Renal cortical epithelial cell (primary cell): ENCODE measurements at places on chromosomes 5 and 9. TPM values are rescaled to one million over a fixed set of nuclear protein-coding genes. Genes with fewer than 3 reads are reported as not detected.

DNA sequence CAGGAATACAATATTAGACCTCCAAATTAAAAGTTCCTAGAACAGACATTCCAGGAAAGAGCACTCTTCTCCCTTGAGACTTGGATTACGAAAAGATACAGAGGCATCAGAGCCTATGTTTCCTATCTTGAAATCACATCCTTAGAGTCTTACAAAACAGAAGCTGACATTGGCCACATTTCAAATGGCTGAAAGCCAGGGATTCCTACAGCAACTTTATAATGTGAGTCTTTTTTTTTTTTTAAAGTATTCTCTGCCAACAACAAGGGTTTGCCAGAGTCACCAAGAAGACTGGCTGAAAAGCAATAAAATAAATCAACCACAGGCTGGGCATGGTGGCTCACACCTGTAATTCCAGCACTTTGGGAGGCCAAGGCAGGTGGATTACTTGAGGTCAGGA, 63.1 kb downstream of the TRPM6 start:
- peak; percentile 33 for DNase-seq

PCDHGB6 gene
- total RNA-seq = 1.0 and 2.3 TPM in 2 replicates

ZNF454 gene
- total RNA-seq = 0.69 and 4.4 TPM in 2 replicates

IL9 gene
- total RNA-seq = not detected in 2 replicates

DNAI1 gene
- total RNA-seq = 0.99 TPM in 1 of 2 replicates, not detected in the other

TLN1 gene
- 266 and 772 TPM in 2 replicates for total RNA-seq

DNA sequence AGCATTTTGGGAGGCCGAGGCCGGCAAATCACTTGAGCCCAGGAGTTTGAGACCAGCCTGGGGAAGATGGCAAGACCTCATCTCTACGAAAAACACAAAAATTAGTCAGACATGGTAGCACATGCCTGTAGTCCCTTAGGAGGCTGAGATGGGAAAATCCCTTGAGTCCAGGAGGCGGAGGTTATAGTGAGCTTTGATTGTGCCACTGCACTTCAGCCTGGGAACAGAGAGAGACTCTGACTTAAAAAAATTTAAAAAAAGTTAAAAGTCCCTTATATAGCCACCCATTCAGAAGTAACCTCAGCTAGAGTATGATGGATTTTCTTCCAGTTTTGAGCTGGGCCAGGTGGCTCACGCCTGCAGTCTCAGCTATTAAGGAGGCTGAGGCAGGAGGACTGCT, 72.4 kb downstream of the UGCG start:
- DNase-seq = peak; percentile 49
